OCI-M1 (cell line): ENCODE measurements at places on chromosomes 13 and 19.
A peak's percentile ranks its signal among the peaks of the same experiment; 100 is the strongest.

- DNase-seq = peak; percentile 54
Observed at GRCh38 chr19:3224346-3225168, at the start of gene CELF5. Gene CELF5, plus strand, starts transcription at chr19:3224661. Its CDS starts 79 bp downstream, at chr19:3224740.

DNA sequence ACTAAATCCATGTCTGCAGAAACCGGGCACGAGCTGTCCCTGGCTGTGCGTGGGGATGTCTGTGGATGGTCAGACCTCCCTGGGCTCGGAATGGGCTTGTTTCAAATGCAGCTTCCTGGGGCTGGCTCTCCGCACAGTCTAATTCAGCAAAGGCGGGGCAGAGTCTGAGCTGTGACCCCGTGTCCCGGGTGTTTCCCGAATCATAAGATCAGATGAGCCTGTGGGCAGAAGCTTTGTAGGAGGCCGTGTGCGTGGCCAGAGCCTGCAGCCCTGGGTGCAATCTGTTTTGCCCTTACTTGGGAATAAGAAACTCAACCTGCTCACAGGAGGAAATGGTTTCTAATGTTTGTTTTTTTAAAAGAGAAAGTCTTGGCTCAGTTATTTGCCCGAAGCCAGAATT, 13.9 kb upstream of the GNA11 start:
- no peak for DNase-seq

DNA sequence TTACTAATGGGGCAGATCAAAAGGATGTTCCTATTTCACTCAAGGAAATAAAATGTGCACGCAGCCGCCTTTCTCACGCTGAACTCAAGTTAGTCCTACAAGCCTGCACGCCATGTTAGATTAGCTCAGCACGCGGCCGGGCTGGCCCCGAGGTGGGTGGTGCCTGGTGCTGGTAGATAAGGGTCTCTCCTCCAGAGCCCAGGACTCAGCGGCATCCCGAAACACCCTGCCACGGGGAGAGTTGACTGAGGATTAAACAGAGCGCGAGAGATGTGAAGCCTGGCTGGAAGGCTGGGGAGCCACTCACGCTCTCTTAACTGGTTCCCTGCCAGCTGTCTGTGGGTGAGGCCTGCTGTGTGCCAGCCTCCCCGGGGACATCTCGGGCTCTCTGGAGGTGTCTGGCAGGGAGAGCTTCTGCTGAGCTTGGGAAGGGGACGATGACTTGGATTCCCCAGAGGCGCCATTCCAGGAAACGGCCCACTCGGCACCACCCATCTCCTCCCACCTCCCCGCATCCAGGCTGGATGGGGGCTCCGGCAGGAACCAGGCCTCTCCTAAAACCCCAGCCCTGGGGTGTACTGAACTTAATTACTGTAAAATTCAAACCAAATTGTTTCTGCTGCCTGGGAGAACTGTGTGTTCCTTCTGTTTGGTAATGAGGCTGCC, 122.2 kb downstream of the KDM4B start:
- DNase-seq = peak; percentile 95

DNA sequence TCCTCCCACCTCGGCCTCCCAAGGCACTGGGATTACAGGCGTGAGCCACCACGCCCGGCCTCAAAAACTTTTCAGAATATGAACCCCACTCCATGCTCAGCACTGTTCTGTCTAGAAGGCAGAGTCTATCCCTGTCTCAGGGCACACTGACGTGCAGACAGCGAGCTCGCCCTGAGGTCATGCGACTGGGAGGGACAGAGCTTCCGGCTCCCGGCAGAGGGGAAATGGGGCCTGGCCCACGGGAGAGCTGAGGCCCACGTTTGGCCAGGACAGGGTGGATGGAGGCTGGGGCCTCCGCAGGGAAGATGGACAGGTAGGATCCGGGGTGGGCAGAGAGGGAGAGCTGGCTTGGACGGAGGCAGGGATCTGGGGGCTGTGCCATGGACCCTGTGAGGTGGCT, 2.8 kb upstream of the AZU1 start:
- no peak for DNase-seq

DNA sequence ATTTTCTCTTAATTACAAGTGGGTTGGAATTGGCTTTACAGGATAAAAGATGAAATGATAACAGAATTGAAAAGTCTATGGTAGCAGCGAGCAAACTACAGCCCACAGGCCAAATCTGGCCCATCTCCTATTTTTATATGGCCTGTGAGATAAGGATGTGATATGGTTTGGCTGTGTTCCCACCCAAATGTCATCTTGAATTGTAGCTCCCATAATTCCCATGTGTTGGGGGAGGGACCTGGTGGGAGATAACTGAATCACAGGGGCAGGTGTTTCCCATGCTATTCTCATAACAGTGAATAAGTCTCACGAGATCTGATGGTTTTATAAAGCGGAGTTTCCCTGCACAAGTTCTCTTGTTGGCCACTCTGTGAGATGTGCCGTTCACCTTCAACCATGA, 19.0 kb downstream of the CRYL1 start:
- no peak for DNase-seq

DNA sequence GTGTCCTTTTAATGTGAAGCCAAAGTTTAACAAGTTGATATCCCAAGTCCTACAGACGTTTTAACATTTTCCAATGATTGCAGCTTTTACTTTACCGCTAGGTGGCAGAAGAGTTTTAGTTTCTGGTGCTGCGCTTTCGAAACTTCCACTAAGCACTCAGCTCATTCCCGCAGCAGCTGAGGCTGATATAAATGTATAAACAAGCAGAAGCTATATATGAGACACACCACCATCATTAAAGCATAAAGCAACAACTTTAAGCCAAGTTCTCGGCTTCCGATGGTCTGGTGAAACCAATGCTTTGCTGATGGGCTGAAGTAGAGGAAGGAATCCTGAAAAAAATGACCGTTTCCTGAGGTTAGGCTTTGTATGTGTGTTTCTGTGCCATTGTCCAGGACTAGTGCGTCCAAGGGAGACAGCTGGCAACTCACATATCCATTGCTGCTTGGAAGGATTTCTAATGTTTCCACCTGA, 753.9 kb downstream of the OLFM4 start:
- peak; percentile 89 for DNase-seq

DNA sequence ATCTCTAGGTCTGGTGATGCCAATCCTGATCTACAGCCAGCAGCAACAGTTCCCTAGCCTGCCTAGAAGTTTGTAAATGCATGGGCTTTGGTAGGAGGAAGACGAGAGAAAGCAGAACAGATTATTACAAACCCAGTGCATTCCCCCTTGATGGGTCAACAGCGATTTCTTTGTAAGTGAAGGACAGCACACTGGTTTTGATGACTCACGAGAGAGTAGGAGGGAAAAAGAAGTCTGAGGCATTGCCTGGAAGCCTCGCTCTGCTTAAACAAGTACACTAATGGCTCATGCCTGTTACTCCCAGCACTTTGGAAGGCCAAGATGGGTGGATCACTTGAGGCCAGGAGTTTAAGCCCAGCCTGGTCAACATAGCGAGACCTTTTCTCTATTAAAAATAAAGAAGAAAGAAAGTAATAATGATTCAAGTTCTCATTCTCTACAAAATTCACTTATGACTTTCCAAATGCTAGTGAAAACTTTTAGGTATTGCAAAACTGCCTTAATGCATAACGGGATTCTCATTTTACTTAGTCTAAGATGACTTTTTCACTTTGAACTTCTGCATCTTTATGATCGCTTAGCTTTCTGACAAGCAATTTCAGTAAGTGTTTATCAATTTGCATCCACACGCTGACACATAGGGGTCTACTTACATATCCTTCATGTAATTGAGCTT, 47.7 kb upstream of the USPL1 start:
- peak; percentile 7 for DNase-seq

DNA sequence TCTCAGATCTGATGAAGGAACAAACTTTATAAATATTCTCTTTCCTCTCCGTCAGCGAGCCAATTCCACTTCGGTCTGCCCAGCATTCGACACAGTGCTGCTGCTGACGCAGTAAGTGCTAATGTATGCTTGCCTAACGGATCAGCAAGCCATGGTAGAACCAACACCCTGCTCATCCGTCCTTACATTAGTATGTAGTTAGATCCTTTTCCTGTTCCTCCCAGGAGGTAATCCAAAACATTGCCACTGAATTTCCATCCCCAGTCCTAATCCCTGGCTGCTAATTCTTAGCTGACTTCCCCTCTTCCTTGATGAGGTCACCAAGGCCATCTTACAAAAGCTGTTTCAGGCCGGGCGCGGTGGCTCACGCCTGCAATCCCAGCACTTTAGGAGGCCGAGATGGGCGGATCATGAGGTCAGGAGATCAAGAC, 88.0 kb downstream of the STARD13 start:
- no peak for DNase-seq

DNA sequence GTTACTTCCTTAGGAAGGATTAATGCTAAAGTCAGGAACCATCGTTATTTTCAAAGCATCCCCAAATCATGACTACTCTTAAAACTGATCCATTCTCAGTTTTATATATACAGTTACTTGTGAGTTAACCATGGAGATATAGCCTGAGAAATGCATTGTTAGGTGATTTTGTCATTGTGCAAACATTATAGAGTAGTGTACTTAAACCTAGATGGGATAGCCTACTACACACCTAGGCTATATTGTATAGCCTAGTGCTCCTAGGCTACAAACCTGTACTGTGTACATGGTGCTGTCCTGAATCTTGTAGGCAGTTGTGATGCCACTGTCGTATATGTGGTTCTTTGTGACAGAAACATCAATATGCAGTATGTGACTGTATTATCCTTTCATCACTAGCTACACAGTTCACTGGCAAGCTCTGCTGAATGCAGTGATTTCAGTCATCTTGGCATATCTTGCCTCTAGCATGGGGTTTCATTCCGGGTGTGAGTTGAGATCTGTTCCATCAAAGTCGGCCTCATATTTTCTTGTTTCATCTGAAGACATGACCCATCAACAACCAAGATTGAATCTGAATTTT, 45.3 kb downstream of the CDK8 start:
- DNase-seq = no peak

DNA sequence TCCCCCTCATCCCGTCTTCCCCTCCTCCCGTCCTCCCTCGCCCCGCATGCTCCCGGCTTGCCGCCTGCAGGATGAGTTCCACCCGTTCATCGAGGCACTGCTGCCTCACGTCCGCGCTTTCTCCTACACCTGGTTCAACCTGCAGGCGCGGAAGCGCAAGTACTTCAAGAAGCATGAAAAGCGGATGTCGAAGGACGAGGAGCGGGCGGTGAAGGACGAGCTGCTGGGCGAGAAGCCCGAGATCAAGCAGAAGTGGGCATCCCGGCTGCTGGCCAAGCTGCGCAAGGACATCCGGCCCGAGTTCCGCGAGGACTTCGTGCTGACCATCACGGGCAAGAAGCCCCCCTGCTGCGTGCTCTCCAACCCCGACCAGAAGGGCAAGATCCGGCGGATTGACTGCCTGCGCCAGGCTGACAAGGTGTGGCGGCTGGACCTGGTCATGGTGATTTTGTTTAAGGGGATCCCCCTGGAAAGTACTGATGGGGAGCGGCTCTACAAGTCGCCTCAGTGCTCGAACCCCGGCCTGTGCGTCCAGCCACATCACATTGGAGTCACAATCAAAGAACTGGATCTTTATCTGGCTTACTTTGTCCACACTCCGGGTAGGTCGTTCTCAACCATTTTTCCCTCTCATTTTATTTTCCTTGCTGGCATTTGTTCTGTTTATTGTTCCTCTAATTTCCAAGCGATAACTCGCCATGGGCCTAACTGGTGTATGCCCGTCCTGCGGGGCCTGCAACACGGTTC, 29.8 kb downstream of the NFIX start:
- no peak for DNase-seq

DNA sequence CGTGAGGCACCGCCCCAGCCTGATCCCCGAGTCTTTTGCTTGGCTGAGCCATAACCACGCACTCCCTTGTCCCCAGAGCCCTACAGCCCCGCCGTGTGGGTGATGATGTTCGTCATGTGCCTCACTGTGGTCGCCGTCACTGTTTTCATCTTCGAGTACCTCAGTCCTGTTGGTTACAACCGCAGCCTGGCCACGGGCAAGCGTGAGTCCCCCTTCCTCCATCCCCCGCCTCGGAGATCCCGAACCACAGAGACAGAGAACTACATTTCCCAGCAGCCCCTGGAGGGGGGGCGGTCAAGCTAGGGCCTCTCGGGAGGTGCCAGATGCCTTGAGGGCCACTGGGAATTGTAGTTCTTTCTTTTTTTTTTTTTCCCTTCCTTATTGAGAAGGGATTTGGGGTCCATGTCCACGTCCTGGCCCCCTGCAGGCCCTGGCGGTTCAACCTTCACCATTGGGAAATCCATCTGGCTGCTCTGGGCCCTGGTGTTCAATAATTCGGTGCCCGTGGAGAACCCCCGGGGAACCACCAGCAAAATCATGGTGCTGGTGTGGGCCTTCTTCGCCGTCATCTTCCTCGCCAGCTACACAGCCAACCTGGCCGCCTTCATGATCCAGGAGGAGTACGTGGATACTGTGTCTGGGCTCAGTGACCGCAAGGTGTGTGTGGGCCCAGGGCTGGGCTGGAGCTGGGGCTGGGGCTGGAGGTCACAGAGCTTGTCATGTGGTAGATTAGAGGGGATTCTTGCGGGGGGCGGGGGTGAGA, 25.9 kb downstream of the GRIN2D start:
- peak; percentile 56 for DNase-seq

GRCh38 chr19:2014131-2014571, 1.4 kb downstream of the BTBD2 start:
- DNase-seq = no peak

GRCh38 chr19:47541518-47541917, 26.7 kb upstream of the NAPA start:
- DNase-seq = peak; percentile 48

- DNase-seq = peak; percentile 72
Observed at GRCh38 chr19:54030895-54031586, 32.7 kb downstream of the VSTM1 start.

DNA sequence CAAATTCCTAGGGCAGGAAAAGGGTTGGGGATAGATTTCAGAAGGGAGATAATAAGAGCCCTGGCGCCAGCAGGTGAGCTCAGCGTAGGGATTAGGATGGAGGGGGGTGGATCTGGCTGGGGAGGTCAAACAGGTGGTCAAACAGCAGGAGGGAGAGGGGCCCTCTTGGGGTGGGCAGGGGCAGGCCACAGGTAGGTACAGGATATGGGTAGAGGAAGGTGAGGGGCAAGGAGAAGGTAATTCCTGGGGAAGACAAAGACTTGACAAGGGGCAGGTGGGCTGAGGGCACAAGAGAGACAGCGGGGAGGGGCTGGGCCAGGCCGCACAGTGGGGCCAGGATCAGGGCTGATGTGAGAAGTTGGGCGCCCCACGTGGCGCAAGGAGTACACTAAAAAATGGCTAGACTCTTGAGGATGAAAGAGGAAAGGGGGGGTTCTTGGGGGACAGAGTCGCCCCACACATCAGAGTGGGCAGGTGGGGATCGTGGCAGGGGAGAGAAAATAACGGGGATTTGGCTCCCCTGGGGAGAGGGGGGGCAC, 713 bp downstream of the KRI1 start:
- DNase-seq = peak; percentile 90

DNA sequence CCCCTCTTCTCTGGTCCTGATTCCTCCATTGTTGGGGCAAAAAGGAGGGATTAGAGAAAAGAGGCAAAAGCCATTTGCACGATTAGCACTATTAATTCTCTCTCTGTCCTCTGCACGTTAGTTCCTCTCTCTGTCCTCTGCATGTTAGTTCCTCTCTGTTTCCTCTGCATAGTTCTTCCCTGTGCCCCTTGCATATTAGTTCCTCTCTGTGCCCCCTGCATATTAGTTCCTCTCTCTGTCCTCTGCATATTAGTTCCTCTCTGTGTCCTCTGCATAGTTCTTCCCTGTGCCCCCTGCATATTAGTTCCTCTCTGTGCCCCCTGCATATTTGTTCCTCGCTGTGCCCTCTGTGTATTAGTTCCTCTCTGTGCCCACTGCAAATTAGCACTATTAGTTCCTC, 847.2 kb upstream of the GPC6 start:
- DNase-seq = peak; percentile 89

GRCh38 chr13:28329395-28330158, 165.4 kb downstream of the FLT1 start:
- DNase-seq = no peak

- no peak for DNase-seq
Observed at GRCh38 chr13:57673197-57673596, 41.7 kb downstream of the PCDH17 start.
